ENCODE measurements at places on chromosomes 3 and 15.

DNA sequence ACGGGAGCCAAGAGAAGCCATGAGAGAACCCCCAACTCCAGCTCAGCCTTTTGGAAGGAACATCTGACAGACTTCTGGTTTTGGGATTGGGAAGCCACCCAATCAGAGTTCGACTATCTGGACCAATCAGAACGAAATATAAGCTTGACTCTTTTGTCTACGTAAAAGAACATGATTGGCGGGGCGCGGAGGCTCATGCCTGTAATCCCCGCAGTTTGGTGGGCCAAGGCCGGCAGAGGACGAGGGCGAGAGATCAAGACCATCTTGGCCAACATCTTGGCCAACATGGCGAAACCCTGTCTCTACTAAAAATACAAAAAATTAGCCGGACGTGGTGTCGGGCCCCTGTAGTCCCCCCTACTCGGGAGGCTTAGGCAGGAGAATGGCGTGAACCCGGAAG, 380.3 kb downstream of the TBL1XR1 start:
- no peak for DNase-seq

DNA sequence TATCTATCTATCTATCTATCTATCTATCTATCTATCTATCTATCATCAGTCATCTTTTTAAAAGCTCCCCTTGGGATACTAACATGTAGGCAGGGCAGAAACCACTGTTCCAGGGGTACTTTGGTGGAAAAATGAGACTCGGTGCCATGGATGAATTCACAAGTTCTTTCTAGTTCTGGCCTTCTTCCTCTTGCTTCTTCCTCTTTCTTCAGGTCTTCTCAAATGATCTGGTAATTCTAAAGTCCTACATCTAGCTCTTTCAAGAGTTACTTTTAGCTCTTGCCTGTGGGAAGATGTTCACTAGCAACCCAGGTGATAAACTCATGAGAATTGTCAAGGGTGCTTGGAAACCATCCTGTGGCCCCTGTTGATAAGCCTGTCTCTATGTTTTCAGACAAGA, 168.5 kb upstream of the TBC1D5 start:
- DNase-seq = peak; percentile 47

DNA sequence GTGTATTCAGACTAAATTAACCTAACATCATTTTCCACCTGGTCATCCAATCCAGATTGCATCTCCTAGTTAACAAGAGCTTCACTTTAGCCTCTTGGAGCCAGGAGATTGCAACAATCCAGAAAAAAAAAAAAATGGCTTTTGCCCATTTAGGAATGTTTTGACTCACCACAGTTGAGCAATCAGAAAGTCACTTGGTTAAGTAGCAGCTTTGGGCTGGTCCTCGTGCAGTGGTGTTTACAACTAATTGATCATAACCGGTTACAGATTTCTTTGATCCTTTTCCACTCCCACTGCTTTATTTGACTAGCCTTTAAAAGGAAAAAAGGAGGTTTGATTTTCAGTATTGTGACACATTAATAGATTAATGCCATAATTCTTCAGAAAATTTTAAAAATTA, 688.8 kb upstream of the CCDC54 start:
- no peak for DNase-seq

GRCh38 chr3:45937206-45938042, 5.8 kb upstream of the CXCR6 start:
- no peak for DNase-seq

DNA sequence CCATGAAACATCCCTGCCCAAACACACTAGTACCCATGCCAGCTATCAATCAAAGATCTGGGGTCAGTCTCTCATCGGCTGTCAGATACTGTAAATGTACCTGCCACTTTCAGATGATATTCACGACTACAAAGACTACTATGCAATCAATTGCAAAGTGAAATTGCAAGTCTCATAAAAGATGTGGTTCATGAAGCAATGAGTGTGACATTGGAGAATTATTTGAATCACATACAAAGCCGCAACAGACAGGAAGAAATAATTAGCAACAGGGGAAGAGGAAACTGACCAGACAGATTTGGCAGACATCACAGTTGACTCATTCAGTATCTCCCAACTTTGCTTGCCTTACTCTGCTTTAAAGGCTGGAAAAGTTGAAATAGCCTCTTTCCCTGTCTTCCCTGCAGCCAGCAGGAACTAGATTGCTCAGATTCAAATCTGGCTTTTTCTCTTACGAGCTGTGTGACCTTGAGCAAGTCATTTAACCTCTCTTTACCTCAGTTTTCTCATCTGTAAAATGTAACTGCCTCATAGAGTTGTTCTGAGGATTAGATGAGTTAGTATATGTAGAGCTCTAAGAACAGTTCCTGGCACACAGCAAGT, 95.7 kb upstream of the C3orf80 start:
- DNase-seq = peak; percentile 60

GRCh38 chr3:113105093-113105449, 106.3 kb upstream of the BOC start:
- DNase-seq = no peak

DNA sequence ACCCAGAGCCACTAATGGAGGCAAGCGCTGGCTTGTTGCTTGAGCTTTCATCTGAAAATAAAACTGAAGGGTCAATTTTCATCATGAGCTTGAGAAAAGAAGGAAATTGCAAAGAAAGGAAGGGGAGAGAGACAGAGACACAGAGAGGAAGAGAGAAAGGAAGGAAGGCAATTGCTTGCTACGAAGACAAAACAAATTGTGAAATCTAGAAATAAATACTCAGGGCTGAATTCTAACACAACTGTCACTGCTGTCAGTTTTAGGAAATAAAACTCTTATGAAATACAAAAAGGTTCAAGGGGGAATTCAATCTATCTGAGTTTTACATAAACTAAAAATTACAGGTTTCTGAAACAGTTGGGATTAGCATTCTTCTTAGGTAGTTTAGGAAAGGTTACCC, 36.7 kb downstream of the FOXP1 start:
- DNase-seq = no peak

- no peak for DNase-seq
Measured at GRCh38 chr3:64878362-64878761, 190.6 kb upstream of the ADAMTS9 start.

GRCh38 chr3:14329116-14329830, 73.1 kb upstream of the SLC6A6 start:
- peak; percentile 69 for DNase-seq

DNA sequence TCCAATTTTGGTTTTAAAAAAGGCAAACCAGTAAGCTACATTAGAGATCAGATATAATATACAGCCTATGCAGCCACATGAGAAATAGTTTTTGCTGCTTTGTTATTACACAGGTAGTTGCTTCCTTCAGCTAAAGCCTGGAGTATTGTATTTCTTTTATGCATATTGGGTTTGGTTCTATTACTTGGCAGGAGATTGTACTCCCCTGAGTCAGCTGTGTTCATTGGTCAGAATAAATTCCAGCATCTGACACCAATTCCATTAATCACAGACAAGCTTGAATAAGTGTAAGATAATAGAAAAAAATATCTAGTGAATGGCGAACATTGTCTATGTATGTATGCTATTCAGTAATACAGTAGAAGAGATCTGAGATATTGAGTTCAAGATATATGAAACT, 26.1 kb upstream of the ZCWPW2 start:
- no peak for DNase-seq

GRCh38 chr3:127140501-127141460, 52.1 kb upstream of the PRR23E start:
- no peak for DNase-seq

DNA sequence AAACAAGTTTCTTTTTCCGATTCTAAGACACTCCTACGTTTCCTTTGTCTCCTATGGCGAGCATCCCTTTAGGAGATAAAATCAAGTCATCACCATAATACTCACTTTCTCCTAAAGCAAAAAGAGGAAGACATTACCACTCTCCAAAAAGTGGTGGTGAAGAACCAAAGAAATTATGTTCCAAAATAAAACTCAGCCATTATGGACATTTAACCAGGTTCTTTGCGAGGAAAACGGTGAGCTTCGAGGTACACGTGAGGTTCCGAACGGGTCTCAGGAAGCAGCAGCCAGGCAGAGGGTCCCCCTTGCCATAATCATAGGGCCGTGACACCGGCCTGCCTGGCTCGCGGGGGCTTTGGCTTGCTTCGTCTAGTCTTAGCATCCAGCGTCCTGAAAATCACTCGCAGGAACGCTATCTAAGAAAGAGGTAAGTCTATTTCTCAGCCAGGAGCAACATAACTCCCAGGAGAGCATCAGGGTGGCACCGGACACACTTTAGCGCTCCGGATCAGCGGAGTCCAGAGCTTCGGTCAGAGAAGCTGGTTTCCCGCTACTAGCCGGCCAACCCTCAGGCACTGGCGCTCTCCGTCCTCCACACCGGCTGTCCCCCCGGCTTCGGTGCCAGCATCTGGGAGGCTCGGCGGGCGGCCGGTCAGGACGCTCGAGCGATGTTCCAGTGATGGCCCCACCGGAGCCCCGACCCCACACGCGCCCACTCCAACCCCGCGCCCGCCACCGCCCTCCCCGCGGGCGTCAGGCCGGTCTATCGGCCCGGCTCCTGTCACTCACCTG, 581 bp downstream of the IP6K1 start:
- peak; percentile 73 for DNase-seq

DNA sequence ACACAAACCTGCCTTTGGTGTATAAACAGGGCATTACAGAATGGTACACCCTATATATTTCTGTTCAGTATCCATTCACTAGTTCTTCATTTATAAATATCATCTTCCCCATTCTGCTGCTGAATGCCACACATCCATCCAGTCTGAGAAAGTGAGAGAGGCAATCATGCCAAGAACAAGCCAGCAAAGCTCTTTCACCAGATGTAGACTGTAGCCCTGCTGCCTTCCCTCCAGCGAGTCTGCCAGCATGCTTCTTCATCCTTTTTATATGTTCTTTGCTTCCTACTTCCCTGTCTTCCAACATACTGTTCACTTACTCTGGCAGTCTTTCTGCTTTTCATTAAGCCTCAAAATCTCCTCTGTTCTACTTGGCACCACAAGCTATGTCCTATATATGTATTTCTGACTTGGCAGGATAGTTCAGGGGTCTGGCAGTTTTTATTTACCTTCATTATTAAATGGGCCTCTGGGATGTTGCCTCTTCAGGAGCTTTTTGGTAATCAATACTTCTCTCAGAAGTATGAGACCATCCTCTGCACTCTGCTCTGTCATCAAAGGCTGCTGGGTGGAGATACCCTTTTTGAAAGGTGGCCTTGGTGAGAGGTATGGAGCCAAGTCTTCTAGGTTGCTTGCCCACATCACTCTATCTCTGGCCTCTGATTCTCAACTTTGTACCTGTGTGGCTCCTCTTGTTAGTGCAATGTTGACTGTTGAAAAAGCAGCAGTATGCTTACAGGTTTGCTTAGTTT, 48.6 kb downstream of the CHP1 start:
- DNase-seq = no peak

DNA sequence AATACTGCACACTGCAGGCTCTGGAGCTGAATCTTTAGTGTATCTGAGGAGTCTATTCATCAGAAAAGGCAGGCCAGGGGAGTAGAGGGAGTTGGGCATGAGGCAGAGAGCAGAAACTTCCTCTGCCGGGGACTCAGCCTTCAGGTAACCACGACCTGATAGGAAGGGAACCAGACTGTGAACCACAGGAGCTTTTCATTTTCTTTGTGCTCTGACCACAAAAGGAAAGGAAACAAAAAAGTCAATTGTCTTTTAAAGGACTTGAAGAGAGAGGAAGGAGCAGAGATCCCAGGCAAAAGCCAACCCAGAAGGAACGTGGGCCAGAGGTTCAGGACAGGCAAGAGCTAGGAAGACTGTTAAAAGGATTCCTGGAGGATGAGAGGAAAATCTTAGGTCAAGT, 573.3 kb downstream of the EPHB1 start:
- peak; percentile 15 for DNase-seq

DNA sequence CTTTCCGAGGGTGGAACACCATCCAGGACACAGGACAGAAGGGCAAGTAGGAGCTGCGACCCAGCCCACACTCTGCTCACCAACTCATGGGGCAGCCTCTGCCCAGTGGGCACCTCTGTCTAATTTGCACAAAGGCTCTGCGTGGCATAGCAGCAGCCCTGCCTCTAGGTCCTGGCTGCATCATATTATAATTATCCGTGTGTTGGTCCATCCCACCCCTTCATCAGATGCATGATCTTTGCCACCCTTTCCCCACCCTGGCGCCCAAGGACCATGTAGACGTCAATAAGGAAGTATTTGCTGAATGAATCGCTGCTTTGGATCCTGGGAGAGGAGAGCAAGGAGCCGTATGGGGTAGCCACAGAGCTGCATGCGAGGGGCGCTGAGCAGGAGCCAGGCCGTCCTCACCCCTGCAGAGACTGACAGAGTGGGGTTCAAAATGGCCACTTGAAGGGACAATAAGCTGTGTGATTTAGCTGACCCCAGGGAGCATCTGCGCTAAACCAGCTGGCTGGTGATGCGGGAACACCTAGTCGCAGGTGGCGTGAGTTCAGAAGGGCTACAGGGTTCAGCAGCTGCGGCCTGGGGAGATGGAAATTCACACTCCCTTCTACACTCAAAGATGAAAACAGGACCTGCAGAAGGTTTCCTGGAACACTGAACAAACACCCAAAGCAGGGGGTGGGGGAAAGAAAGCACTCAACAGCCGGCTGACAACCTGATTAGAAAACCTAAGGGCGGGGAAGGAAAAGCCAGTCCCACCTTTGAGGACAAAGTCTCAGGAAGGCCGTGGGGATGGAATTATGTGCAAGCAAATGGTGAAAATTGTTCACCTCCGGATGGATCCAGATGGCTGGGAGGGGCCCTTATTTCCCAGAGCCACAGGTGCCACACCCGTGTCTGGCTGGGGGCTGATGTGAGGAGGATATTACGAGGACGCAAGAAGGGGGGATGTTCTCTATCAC, 6.4 kb downstream of the MGLL start:
- DNase-seq = no peak

GRCh38 chr15:71385026-71385425, 269.8 kb downstream of the THSD4 start:
- DNase-seq = no peak

- no peak for DNase-seq
Measured at GRCh38 chr3:28907616-28908015, 373.3 kb upstream of the RBMS3 start.

DNA sequence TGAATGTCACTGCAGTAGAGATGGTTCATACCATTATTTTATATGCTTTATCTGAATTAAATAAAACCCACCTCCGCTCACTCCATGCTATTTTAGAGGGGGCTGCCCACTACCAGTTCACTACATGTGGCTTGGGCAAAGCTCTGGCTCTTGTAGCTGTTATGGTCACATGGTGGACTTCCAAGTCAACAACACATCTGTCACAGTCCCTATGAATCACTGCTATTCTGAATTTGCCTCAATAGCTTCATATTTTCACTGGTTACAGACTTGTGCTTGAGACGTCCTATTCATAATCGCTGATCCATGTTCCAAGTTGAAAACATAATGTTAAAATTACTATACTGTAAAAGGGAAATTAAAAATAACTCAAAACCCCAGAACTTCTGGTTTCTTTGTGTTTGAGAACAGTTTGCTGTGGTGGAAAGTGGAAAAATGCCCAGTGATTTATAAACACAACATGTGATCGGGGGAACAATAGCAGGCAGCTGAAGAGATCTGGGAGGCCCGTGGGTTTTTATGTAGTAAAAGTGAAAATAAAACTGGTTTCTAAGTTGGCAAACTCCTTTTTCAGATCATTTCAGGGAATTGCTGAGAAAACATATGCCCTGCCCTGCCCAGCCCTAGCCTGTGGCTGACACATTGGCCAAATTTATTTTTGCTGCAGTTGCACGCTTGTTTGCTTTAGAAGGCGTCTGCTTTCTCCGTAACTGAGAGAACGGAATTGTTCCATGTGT, 128.8 kb upstream of the PRR23C start:
- peak; percentile 41 for DNase-seq

GRCh38 chr3:128316481-128316891, 150.2 kb downstream of the DNAJB8 start:
- no peak for DNase-seq

Data from common myeloid progenitor, CD34-positive (primary cell).